ENCODE measurements at places on chromosomes 2 and 18.

DNA sequence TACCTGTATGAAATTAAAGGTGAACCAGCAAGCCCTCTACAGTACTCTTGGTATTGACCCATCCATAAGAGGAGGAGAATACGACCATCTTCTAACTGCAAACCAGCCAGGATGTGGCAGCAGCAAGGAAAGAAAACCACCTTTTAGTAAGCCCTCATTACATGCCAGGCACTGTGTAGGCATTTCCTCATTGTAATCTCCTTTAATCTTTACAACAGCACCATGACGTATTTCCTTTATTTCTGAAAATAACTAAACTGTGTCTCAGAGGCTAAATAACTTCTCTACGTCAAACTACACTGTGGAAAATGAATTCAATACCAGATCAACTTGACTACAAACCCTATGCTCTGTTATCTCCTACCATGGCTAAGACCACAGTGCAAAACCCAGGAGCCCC is 18.2 kb downstream of the WDR35 start:
- DNase-seq: no peak

DNA sequence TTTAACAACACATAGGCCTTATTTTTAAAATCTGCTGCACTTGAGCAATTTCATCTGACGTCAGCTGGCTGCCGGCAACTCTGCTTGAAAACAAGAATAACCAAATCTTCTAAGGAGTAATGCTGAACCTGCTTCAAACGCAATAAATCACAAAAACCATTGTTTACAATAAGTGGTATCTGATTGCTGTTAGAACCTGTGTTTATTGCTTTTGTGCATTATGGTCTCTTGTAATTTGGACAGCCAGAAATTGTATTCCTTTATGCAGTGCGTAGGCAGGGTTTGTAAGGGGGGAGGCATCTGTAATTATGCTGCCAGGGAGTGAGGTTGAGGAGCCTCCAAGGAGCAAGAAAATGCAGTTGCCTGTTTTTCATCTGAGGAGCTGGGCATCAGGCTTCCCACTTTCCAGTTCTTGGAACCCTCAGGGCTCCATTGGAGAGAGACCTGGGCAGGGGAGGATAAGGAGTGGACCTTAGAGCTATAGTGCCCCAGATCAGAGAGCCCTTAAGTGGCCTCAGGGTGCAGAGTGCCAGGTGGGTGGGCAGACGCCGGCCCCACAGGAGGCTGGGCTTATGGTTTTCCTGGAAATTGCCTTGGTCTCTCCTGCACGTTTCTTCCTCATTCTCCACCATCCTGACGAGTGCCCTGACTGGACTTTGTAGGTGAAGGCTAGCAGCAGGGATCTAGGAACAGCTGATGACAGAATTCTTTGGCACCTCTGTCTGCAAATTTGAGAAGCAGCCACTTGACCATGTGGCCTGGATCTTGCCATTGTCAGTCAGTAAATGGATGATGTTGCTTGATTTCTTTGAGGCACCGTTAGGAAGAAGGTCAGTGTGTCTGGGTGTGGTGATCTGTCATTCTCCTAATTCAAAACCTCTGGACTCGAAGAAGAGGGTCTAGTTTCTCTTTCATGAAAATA is 129.2 kb downstream of the KLHL29 start:
- DNase-seq: no peak

DNA sequence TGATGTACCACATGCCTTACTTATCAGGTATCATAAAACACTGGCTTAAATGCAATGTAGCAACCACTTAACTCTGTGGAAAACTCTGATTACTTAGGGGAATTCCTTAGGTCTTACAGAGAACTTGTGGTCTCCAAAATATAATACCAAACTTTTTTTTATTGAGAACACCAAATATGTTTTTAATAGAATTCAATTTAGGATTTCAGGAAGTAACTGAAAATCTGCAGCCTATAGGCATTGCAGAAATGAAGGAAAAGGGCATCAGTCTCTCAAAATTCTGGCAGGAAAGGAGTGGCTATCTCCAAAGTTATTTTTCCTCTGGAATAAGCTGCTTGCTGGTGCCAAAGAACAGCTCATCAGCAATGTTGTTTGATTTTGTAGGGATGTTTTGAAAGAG is 105.3 kb upstream of the UGP2 start:
- no peak for DNase-seq

- DNase-seq: no peak
Observed at GRCh38 chr2:152246686-152247336, 71.2 kb upstream of the STAM2 start.

GRCh38 chr2:163347982-163348856 is 387.6 kb downstream of the FIGN start:
- no peak for DNase-seq

DNA sequence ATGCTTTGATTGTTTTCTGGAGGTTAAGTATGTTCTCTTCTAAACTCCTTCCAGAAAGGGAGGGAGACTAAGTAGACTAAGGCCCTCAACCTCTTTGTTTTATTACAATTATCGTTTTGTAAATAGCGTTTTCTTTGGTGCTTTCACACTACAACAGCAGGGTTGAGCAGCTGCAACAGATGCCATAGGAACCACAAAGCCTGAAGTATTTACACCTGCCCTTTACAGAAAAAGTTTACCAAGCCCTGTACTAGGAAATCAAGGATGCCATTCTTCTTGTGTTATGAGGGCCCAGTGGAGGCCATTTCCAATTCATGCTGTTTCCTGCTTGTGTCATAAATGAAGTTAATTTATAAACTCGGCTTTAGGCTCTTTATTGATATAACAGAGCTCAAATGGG is 914.8 kb downstream of the DCDC2C start:
- no peak for DNase-seq

- DNase-seq: peak; percentile 53
Observed at GRCh38 chr2:56185582-56186046, 1.8 kb downstream of the CCDC85A start.

- DNase-seq: peak; percentile 76
Observed at GRCh38 chr18:2939317-2939716, 73.6 kb downstream of the LPIN2 start.

GRCh38 chr2:100136310-100136709 is 6.1 kb downstream of the AFF3 start:
- DNase-seq: no peak

GRCh38 chr2:97765933-97766332 is 52.6 kb downstream of the ZAP70 start:
- DNase-seq: no peak

DNA sequence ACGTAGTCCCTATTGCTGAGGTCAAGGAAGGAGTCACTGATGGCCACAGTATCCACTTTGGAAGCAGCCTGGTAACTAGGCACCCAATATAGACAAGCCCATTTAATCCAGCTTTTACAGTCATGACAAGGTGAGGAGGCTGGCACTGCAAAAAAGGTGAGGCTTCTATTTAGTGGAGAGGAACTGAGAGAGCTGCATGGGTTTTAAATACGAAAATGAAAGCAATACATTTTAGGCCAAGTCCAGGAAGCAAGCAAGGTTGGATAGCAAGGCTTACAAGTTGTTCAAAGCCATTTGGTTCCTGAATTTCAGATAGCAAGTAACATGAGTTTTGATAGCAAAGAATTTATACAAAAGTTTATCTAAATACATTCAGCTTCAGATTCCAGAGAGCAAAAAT is 80.4 kb downstream of the SGPP2 start:
- no peak for DNase-seq

- DNase-seq: no peak
Observed at GRCh38 chr18:59502274-59503175, 143.5 kb upstream of the LMAN1 start.

- DNase-seq: peak; percentile 53
Observed at GRCh38 chr2:68828887-68829708, 42.1 kb downstream of the BMP10 start.

- peak; percentile 25 for DNase-seq
Observed at GRCh38 chr2:224085246-224085645, 46.2 kb upstream of the SERPINE2 start.

DNA sequence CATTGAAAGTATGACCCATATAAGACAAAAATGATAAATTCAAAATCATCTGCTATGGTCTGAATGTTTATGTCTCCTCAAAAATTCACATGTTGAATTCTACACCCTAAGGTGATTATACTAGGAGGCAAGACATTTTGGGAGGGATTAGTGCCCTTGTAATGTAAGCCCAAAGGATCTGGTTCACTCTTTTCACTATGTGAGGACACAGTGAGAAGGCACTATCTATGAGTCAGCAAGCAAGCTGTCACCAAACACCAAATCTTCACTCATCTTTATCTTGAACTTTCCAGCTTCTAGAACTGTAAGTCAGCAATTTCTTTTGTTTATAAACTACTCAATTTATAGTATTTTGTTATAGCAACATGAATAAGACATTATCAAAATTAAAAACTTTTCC is 284.7 kb upstream of the ZC3H15 start:
- DNase-seq: no peak

GRCh38 chr18:8468191-8468590 is 141.0 kb upstream of the RAB12 start:
- DNase-seq: no peak

DNA sequence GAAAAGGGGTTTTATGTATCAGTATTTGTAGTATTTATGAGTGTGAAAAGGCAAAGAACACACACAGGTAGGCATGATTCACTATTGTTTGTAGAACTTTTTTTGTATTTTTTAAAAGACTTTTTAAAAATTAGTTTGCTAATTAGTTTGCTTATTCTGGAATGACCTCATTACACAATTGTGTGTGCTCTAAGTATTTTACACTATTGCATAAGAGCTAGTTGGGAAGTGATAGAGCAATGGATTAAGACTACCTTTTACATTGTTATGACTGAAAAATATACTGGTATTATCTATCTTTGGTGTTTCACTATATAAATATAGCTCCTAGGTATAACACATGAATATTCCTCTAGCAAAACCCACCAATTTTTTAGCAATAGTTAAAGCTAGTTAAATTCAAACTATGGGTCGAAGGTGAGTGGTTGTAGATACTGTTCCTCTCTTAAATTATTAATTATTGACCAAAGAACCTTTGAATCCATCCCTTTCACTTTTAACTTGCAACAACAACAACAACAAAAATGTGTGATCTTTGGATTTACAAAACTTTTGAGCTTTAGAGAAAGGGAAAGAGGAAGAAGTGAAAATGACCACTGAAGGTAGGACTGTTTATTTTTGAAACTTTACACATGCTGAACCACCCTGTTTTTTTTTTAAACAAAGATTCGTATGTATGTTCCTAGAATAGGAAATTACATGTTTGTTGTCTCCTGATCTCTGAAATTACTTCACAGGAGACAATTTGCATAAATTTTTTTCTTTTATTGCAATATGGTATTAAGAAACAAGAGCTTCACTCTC is 18.7 kb downstream of the ITPRID2 start:
- no peak for DNase-seq

DNA sequence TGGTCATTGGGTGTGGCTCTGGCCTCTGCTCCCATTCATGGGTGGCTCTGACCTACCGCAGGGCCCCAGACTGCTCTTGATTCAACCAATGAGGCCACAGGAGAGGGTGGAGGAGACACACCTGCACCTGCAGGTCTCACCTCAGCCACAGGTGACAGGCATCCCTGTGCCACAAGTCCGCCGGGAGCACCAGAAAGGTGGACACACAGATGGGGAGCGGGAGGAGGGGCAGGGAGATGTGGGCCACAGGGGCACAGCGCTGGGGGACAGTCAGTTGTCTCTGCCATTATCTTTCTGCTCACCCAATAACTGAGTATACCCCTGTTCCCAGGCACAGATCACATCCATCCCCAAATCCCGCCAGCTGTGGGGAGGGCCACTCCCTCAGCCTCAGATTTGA is 189.1 kb upstream of the SALL3 start:
- DNase-seq: no peak

- no peak for DNase-seq
Observed at GRCh38 chr2:115160531-115161080, 718.2 kb downstream of the DPP10 start.

GRCh38 chr2:240605867-240606743 is 19.2 kb upstream of the GPR35 start:
- no peak for DNase-seq

DNA sequence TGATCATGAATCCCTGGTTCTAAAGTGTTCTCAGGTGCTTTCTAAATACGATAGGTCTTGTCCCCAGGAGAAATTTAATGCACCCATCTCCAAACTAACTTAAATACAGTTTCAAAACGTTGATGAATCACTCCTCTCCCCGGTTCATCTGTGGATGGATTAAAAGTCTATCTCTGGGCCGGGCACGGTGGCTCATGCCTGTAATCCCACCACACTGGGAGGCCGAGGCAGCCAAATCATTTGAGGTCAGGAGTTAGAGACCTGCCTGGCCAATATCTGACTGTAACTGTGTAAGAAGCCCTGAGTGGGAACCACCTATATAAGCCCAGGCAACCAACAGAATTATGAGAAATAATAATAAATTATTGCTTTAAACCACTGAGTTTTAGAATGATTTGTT is 78.7 kb downstream of the LONRF2 start:
- no peak for DNase-seq

DNA sequence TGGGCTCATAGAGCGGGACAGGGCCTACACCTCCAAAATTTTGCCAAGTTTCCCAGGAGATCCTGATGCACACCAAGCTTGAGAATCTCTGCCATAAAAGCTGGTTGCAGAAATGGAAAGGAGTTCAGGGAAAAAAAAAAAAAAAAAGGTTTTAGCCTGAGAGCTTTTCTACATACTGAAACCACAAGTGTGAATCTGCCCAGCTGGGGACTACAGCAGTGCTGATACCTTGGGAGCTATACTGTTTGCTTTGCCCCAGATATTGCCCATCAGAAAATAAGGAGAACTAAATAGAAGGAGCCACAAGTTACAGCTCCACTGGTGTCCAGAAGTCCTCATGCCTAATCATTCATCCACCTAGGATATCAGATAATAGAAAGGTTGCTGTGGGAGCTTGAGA is 38.4 kb upstream of the NCKAP5 start:
- DNase-seq: no peak

- DNase-seq: no peak
Observed at GRCh38 chr2:71714601-71715240, 261.4 kb downstream of the DYSF start.

DNA sequence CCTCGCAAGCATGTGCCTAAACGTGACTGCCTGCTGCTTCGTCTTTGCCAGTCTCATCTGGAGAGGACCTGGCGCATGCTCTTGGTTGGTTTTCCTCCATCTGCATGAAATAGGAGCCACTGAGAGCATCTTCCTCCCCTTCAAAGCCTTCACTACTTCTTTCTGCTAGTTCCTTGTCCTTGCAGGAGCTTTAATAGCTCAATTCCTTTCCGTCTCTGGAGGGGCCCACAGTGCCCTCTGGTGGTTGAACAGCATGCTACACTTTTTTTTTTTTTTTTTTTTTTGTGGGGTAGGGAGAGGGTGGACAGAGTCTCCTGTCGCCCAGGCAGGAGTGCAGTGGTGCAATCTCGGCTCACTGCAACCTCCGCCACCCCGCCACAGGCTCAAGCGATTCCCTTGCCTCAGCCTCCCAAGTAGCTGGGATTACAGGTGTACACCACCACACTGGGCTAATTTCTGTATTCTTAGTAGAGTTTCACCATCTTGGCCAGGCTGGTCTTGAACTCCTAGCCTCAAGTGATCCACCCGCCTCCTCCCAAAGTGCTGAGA is 59.6 kb downstream of the SP110 start:
- peak; percentile 18 for DNase-seq

GRCh38 chr2:143698888-143699570 is 569.8 kb downstream of the ARHGAP15 start:
- DNase-seq: no peak

- no peak for DNase-seq
Observed at GRCh38 chr18:77700051-77700450, 450.4 kb downstream of the GALR1 start.

GRCh38 chr2:30823452-30823851 is 16.2 kb upstream of the CAPN13 start:
- no peak for DNase-seq

- DNase-seq: no peak
Observed at GRCh38 chr2:186917866-186918265, 68.9 kb upstream of the ZSWIM2 start.
